ENCODE measurements at places on chromosomes 2 and 18.

GRCh38 chr2:134396493-134396892, 142.6 kb downstream of the MGAT5 start:
- no peak for DNase-seq

GRCh38 chr2:119723784-119724467, 35.8 kb upstream of the PTPN4 start:
- DNase-seq: no peak

GRCh38 chr2:227132986-227133385, 31.0 kb downstream of the COL4A4 start:
- DNase-seq: no peak

DNA sequence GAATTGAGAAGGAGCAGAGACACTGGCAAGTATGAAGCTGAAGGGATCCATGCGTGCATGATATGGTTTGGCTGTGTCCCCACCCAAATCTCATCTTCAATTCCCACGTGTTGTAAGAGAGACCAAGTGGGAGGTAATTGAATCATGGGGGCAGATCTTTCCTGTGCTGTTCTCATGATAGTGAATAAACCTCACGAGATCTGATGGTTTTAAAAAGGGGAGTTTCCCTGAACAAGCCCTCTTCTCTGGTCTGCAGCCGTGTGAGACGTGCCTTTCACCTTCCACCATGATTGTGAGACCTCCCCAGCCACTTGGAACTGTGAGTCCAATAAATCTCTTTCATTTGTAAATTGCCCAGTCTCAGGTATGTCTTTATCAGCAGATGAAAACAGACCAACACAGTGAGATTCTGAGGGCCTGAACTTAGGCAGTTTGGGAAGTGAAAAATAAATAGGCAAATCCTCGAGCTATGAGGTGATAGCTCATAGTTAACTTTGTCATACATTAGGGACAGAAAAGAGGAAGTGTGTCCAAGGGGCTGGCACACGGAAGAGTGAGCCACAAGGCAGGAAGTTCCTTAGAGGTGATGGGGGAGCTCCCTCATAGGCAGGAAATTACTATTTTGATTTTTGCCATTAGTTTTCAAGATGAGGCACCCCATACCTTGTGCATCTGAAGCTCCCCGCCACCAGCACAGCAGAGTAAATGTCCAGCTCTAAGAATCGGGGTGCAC, 658.8 kb upstream of the ID2 start:
- DNase-seq: no peak

GRCh38 chr2:64939332-64939917, 49.8 kb upstream of the SLC1A4 start:
- no peak for DNase-seq

DNA sequence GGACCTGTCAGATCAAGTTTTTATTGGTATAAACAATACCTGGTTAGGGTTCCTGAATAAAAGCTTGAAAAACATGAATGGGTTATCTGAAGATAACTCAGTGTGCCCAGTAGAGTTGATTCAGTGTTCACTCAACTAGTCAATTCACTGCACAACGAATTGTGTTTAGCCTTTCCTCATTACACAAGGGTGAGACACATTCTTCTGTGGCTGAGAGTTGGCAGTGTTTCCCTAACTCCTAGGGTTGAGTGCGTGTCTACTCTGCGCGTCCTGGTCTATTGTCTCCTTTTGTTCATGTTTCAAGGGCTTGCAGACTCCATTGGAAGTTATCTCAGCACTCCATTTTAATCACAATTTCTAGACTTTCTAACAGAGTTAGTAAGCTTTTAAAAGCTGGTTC, 32.8 kb upstream of the TMEM178A start:
- no peak for DNase-seq

GRCh38 chr2:217438136-217438535, 564.7 kb downstream of the TNS1 start:
- no peak for DNase-seq

GRCh38 chr2:170006587-170007325, 171.2 kb upstream of the MYO3B start:
- no peak for DNase-seq

GRCh38 chr2:168278424-168278888, 31.1 kb upstream of the STK39 start:
- DNase-seq: no peak

DNA sequence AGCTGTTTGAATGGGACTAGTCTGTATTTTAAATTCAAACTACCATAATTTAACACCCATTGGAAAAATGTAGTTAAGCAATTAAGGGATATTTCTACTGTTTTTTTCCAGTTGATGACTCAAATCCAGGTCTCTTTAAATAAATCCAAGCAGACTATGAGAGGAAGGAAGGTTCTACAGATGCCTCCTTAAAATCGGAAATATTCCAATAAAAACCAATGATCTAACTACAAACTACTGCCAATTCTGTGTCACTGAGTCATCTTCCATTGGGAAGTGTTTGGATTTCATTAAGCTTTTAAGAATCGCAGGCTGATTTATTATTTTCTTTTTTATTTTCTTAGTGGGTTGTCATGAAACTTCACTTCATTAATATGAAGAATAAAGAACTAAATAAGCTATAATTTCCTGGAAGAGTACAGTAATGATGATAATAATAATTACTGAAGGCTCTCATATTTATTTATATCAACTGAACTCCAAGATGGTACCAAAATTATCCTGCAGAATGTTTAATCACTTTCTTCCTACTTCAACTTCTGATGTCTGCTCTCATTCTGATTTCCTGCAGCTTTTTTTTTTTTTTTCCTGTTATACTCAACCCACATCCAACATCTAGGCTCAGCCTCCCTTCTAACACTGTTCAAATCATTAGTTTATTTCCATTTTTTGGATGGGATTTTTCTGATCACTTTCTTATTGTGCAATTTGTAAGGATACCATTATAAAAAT, 166.3 kb upstream of the FN1 start:
- DNase-seq: no peak

- no peak for DNase-seq
These were observed 5.6 kb downstream of the WNT10A start for GRCh38 chr2:218885981-218886947.
